ENCODE measurements at places on chromosomes 11 and 22.

DNA sequence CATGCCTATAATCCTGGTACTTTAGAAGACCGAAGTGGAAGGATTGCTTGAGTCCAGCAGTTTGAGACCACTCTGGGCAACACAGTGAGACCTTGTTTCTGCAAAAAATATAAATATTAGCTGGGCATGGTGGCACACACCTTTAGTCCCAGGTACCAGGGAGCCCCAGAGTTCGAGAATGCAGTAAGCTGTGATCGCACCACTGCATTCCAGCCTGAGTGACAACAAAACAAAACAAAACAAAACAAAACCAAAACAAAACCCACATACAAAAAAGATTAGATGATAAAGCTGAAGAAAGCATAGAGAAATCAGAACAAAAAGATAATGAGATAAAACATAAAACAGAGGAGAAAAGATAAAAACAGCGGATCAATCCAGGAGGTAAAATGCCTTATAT is 62.1 kb downstream of the TCF20 start:
- no peak for DNase-seq

DNA sequence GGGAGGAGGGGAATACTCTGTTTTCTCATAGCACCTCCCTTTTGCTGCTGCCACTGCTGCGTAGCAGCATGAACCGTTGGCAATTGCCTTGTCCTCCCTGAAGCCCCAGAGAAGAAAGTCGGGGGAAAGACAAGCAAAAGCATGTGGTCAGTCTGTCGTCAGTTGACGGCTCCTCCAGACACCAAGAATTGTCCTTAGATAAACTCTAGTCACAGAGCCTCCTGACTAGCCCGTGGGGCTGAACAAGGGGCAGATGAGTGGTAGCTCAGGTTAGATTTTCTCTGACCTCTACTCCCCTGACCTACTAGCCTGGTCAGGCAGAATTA is 126.4 kb upstream of the HSD17B12 start:
- no peak for DNase-seq

DNA sequence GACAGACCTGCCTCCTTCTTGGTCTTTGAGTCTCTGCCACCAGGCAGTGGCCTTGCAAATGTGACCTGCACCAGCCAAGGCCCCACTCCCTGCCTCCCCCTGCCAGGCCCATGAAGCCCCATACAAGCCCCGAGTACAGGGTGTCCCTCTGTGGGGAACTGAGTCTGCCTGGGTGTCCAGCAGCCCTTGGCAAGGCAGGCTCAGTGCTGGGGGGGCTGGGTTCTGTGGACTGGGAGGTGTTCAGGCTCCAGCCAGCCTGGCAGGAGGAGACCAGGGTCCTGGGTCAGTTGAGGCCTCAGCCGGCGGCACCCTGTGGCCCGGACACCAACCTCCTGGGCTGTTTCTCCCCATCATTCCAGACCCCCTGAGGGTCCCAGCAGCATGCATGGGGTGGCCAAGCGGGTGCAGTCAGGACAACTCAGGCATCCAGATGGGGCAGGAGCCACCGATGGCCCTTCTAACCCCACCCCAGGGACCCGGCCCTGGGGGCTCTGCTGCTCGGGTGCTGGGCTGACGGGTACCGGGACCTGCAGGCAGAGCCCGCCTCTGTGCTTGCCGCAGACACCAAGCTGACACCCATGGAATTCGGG is 5.7 kb downstream of the MUC5AC start:
- DNase-seq, result no peak

GRCh38 chr11:64609436-64610047 is 18.5 kb downstream of the SLC22A12 start:
- DNase-seq, result no peak

DNA sequence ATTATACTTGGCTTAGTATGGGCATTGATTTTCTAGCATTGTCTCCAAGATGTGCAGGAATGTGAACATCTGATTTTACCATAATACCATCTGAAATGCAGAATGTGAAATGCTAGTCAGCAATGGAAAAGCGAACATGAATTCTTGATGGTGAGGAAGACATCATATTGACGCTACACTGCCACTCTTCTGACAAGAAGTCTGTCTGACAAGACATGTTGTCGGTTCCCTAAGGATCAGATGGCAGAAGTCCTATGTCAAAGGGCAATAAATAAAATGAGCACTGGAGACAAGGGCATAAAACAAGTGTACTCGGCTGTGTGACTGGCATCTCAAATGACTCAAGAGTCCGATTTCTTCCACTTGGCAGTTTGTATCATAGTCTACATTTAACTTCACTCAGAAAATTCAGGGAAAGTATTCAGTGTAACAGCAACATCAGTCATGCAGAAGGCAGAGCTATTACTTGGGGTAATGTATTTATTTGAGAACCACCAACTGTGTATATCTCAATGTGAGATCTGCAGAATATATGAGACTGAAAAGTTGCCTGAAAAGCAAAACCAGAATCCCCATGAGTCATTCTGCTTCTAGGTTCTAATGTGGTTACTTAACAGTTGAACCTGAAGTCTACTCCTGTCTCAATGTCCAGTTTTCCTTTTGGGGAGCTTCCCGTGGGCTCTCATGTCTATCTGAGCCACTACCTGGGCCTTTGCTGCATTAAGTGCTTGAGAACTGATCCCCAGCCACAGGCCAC is 51.5 kb downstream of the SLC17A6 start:
- DNase-seq, result no peak

DNA sequence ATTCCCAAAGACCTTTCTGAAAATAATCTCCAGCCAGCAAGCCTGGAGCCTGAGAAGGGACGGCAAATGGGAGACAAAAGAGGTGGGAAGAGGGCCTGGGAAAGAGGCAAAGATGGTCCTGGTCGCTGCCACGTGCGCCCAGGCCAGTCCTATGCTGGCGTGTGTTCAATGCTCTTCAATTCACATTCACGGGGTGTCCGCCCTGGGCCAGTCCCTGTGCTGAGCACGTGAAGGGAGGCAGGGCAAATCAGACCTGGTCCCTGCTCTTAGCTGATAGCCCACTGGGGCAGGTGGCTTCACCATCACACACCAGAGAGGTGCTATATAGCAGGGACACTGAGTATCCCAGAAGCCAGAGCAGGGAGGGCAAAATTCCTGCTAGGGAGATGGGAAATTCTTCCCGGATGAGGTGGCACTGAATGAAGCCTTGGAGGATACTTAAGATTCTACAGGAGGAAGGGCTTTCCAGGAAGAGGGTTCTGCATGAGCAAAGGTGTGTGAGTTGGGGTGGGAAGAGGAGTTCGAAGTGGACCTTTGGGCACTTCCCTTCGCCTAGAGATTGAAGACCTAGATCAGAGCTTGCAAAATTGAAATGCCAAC is 148.2 kb downstream of the CHST1 start:
- no peak for DNase-seq

DNA sequence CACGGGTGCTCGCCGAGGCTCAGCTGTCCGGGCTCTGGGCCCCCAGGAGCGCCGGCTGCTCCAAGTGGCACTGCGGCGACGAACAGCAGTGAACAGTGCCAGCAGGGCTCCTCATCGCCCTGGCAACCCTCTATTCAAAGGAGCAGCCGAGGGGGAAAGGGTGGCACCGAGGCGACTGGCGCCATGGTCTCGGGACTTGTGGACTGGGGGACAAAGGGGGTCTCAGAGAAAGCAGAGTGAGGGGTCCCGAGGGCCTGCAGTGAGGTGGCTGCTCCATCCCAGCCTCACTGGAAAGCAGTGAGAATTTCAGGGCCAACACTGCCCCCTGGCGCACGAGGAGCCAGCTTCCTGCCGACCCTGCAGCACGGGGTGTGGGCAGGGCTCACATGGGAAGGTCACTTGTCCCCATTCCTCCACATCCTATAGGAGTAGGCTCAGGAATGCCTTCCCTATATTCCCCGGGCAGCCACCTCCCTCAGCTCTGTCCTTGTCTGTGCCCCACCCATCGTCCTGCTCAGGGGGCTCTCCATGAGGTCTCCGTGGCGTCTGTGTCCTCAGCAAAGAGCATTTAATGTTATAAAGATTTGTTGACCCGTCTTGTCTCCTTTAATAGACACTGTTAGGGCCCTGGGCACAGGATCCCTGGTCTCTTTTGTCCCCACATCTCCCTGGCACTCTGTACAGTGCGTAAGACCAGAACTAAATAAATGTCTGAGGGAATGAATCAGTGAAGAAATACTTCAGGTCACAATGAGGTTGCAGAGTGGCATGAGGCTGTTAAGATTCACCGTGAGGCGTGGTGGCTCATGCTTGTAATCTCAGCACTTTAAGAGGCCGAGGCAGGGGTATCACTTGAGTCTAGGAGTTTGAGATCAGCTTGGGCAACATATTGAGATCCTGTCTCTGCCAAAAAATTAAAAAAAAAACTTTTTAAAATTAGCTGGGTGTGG is 26.4 kb downstream of the LRFN4 start:
- peak; percentile 84 for DNase-seq

DNA sequence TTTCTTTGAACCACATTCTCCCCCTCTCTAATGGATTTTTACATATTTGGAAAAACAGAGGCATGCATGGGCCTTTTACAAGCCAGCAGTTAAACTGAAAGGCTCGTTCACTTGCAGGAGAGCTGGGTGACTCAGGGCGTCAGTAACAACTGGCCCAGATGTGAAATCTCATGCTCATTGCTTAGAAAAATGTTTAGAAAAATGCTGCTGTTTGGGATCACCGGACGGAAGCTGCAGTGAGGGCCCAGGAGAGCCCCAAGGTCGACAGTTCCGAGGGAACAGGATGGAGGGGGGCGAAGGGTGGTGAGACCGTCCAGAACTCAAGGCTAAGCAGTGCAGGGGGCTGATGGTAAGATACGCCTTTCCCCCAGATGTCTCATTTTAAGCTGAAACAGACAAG is 41.7 kb upstream of the SMTN start:
- DNase-seq, result peak; percentile 87

GRCh38 chr22:25062386-25063085 is 110.0 kb downstream of the KIAA1671 start:
- DNase-seq, result no peak

DNA sequence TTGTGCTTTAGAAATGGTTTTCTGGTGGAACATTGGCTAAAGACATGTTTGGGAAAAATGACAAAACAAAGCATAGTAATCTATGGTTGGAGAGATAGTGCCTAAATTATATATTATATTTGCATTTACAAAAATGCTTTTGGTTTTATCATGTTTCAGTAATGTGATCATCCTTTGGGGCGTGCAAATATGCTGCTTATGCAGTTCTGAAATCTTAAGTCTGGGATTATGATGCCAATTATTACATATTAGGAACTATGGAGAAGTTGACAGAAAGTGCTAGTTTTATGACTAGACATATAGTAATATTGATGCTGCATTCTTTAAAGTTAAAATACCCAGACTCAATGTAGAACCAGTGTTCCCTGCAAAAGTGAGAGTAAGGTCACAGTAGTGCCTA is 655.0 kb downstream of the METTL15 start:
- no peak for DNase-seq

DNA sequence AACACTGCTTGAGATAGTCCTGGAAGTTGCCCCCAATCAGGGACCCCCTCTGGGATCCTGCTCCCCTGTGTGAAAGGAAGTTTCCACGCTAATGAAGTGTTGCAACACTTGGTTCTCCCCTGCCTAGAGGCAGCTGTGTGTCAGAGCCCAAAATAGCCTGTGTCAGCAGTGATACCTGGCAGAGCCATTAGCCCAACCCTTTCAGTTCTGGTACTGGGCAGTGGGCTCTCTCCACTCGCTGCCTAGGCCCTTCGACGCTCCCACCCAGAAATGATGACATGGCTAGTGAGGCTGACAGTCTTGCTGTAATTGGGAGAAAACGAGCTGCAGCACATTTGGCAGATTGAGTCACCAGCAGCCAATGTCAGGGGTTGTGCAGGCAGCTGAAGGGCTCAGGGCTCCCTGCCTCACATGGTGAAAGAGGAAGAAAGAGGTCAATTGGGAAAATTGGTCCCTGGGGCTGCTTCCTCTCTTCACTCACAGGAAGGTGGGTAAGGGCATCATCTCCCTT is 1.4 kb upstream of the NXF1 start:
- peak; percentile 78 for DNase-seq

DNA sequence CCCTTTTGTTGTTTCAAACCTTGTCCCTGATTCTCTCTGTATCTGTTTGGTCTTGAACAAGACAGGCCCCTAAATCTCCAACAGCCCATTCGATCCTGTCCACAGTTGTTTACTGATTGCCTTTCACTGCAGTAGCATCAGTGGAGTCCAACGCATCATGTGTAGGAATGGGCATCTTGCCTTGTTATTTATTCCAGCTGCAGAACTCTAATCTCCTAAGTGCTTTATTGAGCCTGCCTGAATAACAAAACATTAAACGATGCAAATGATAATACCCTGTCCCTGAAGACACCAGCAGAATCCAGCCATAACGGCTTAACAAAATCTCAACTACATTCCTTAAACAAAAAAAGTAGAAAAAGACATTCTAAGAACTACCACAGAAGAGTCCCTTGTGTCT is 50.1 kb downstream of the SLC35F2 start:
- DNase-seq, result no peak

GRCh38 chr11:30422447-30423278 is 99.8 kb downstream of the ARL14EP start:
- no peak for DNase-seq

Data from foreskin fibroblast (primary cell).